ENCODE measurements at places on chromosomes 5 and 9. TPM values are rescaled to one million over a fixed set of nuclear protein-coding genes. Genes with fewer than 3 reads are reported as not detected.
A peak's percentile ranks its signal among the peaks of the same experiment; 100 is the strongest.

DNA sequence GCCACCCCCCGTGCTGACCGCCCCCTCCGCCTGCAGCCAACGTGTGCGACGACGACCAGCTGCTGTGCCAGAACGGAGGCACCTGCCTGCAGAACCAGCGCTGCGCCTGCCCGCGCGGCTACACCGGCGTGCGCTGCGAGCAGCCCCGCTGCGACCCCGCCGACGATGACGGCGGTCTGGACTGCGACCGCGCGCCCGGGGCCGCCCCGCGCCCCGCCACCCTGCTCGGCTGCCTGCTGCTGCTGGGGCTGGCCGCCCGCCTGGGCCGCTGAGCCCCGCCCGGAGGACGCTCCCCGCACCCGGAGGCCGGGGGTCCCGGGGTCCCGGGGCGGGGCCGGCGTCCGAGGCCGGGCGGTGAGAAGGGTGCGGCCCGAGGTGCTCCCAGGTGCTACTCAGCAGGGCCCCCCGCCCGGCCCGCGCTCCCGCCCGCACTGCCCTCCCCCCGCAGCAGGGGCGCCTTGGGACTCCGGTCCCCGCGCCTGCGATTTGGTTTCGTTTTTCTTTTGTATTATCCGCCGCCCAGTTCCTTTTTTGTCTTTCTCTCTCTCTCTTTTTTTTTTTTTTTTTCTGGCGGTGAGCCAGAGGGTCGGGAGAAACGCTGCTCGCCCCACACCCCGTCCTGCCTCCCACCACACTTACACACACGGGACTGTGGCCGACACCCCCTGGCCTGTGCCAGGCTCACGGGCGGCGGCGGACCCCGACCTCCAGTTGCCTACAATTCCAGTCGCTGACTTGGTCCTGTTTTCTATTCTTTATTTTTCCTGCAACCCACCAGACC, 80.2 kb downstream of the NTNG2 start:
- H3K4me3 ChIP-seq: peak overlapping the region; percentile 47
- peak; percentile 58 for DNase-seq
- H3K27ac ChIP-seq: peak overlapping the region; percentile 49
- no peaks in the 10 kb centered on the region for H3K27me3 ChIP-seq
- no peaks in the 10 kb centered on the region for H3K36me3 ChIP-seq

- no peak overlapping the region for H3K27ac ChIP-seq
- no peaks in the 10 kb centered on the region for H3K27me3 ChIP-seq
- no peak for DNase-seq
Observed at GRCh38 chr5:151691706-151692105, 5.0 kb upstream of the SPARC start.

DNA sequence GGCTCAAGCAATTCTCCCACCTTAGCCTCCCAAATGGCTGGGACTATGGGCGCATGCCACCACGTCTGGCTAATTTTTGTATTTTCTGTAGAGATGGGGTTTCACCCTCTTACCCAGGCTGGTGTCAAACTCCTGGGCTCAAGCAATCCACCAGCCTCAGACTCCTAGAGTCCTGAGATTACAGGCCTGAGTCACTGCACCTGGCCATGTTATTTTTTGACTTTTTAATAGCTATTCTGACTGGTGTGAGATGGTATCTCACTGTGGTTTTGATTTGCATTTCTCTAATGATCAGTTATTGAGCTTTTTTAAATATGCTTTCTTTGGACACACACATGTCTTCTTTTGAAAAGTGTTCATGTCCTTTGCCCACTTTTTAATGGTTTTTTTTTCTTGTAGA, 38.2 kb downstream of the FBXW2 start:
- no peak overlapping the region for H3K4me3 ChIP-seq
- H3K36me3 ChIP-seq: no peaks in the 10 kb centered on the region
- H3K4me1 ChIP-seq: no peaks in the 10 kb centered on the region
- DNase-seq: no peak
- H3K27ac ChIP-seq: no peak overlapping the region
- H3K27me3 ChIP-seq: no peaks in the 10 kb centered on the region

DNA sequence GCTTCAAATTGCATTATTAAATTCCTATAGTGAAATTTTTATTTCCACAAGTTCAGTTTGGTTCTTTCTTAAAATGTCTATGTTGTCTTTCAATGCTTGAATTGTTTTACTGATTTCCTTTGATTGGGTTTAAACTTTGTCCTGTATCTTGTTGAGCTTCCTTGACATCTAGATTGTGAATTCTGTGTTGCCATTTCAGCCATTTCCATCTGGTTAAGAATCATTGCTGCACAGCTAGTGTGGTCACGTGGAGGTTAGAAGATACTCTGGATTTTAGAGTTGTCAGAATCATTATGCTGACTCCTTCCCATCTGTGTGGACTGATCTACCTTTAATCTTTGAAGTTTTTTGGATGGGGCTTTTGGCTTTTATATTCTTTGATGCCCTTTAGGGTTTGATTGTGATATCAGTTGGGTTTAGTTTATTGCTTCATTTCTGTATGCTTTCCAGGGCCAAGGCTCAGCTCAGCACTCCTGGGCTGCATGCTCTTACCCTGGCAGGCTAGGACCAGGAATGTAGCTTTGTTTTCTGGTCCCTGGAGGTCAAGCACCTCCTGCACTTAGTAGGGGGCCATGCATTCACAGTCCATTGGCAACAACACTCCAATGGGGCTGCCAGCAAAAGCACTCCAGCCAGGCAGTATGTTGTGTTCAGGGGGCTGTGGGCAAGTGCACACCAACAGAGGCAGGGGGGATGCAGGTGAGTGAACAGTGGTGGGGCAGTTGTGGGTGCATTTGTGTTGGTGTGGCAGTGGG, 141.4 kb downstream of the PRR16 start:
- H3K4me1 ChIP-seq: no peaks in the 10 kb centered on the region
- no peaks in the 10 kb centered on the region for H3K36me3 ChIP-seq
- H3K4me3 ChIP-seq: no peak overlapping the region
- no peaks in the 10 kb centered on the region for H3K27me3 ChIP-seq
- no peak for DNase-seq
- H3K27ac ChIP-seq: no peak overlapping the region

DNA sequence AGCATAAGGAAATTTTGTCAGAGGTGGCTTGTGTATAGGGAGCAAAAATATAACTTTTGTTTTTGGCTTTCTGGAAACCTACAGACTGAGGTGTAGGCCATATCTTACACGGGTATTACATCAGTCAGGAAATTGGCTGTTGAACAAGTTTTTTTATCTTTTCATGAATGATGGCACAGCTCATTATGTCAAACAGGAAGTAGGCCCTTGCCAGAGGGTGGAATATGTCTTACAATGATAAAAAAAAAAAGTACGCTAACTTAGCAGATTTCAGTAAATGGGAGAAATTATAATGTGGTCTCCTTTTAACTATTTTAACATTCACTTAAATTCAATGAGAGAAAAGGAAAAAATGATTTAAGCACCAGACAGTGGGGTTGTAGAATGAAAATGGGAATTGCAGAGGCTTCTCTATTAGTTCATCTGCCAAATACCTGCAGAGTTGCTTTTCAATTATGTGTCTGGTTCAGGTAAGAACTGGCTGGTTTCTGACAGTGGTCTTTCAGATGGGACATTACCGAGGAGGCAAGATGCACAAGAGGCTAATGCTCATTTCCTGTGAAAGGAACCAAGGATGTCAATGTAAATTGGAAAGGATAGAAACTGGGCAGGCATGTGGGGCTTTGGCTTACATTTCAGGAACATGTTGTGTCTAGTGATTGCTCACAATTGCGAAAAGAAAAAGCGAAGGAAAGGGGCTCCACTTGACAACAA, 169.9 kb downstream of the NNT start:
- no peak overlapping the region for H3K4me3 ChIP-seq
- no peaks in the 10 kb centered on the region for H3K27me3 ChIP-seq
- H3K27ac ChIP-seq: no peak overlapping the region

DNA sequence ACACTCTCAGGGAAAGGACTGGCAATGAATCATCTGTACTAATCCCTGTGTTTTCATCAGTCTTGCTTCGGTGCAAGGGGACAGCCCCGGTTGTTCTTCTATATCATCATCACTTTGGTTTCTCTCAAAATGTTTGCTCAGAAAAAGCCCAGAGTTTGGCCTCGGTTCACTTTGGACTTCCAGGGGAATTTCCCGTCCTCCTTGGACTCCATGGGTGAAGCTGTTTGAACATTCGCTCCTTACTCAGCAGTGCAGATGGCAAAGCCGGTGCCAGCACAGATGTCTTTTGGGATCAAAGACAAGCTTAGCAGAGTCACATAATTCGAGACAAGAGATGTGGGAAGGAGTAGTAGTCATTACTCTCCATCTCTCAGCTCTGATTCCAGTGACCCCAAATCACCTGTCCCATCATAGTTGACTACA, 69.8 kb upstream of the TNFSF8 start:
- H3K4me3 ChIP-seq: no peak overlapping the region
- H3K4me1 ChIP-seq: peaks cover 12% of the 10 kb centered on the region
- H3K27ac ChIP-seq: no peak overlapping the region
- DNase-seq: no peak
- no peaks in the 10 kb centered on the region for H3K36me3 ChIP-seq

DNA sequence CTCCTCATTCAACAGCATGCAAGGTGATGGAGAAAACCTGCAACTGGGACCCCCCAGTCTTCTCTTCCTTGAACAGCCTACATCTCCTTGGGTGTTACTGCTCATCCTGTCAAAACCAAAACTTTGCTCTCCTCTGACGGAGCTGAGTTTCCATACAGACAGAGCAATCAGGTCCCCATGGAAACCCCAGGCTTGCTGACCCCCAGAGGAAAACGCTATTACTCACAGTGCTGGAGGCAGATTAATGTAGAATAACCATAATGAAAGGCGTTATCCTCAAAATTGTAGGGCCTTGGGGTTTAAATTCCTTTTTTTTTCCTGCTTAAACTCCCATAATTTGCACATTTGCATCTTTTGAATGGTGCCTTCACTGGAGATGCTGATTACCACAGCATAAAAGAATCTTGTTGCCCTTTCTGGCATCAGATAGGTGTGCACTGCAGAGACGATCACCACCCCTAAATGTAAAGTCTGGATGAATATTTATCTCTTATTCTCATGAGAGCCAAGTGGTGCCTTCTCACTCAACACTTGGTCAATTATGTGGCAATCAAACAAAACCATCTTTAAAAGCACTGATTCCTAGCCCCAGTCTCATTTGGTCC, 126.3 kb downstream of the MSX2 start:
- H3K4me3 ChIP-seq: no peak overlapping the region
- H3K27me3 ChIP-seq: no peaks in the 10 kb centered on the region
- H3K27ac ChIP-seq: no peak overlapping the region
- H3K36me3 ChIP-seq: no peaks in the 10 kb centered on the region
- H3K4me1 ChIP-seq: no peaks in the 10 kb centered on the region

DNA sequence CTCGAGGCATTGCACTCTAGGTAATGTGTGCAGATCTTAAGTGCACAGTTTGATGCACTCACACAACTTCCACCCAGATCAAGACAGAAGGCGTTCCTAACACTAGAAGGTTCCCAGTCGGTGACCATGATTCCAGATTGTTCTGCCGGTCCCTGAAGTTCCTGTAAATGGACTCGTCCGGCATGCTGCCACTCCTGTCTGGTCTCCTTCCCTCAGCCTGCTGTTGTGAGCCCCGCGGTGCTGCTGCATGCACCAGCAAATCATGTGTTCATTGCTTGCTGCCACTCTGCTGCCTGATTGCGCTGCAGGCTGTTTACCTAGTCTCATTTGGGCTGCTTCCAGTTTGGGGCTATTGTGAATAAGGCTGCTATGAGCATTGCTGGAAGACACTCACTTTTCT, 11.5 kb downstream of the STKLD1 start:
- no peak for DNase-seq
- no peak overlapping the region for H3K4me3 ChIP-seq
- H3K27me3 ChIP-seq: no peaks in the 10 kb centered on the region

TMC1 gene
- not detected for total RNA-seq

GRCh38 chr5:168273056-168273980, 18.1 kb upstream of the WWC1 start:
- no peaks in the 10 kb centered on the region for H3K27me3 ChIP-seq
- DNase-seq: no peak
- H3K4me1 ChIP-seq: peaks cover 10% of the 10 kb centered on the region
- H3K4me3 ChIP-seq: no peak overlapping the region
- no peak overlapping the region for H3K27ac ChIP-seq

NAIF1 gene
- 13.8 TPM for total RNA-seq

- no peaks in the 10 kb centered on the region for H3K4me1 ChIP-seq
- no peak overlapping the region for H3K4me3 ChIP-seq
- no peaks in the 10 kb centered on the region for H3K27me3 ChIP-seq
- no peak for DNase-seq
- no peaks in the 10 kb centered on the region for H3K36me3 ChIP-seq
Observed at GRCh38 chr9:1173211-1173610, 123.1 kb downstream of the DMRT2 start.

- no peaks in the 10 kb centered on the region for H3K4me1 ChIP-seq
- no peak overlapping the region for H3K4me3 ChIP-seq
- no peak for DNase-seq
- no peaks in the 10 kb centered on the region for H3K27me3 ChIP-seq
- no peaks in the 10 kb centered on the region for H3K36me3 ChIP-seq
Observed at GRCh38 chr5:28014779-28015178, 976.4 kb upstream of the CDH9 start.

DOCK8 gene
- total RNA-seq: 307 TPM

- no peaks in the 10 kb centered on the region for H3K27me3 ChIP-seq
- H3K27ac ChIP-seq: no peak overlapping the region
- H3K4me3 ChIP-seq: no peak overlapping the region
- no peaks in the 10 kb centered on the region for H3K4me1 ChIP-seq
- peaks cover 6% of the 10 kb centered on the region for H3K36me3 ChIP-seq
Observed at GRCh38 chr5:76685704-76686103, 30.2 kb upstream of the F2R start.

DNA sequence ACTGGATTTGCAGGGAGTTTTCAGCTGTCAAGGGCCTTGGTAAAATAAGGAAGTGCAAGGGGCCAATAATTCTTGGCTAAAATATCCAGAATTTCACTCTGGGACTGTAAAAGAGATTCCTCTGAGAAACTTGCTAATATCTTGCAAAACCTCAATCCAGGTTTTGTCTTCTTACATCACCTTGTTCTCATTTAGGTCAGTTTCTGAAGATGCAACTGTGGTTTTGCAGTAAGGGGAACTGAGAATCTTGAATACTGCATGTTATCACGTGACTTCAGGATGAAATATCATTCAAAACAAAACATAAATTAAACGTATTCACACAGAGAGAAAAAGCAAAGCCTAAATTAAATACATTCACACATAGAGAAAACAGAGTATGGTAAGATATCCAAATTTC, 35.0 kb upstream of the RIC1 start:
- H3K27ac ChIP-seq: no peak overlapping the region
- no peak overlapping the region for H3K4me3 ChIP-seq
- no peak for DNase-seq

Measured in CD4-positive, alpha-beta memory T cell (primary cell).